ENCODE measurements at places on chromosomes 4 and X.

GRCh38 chr4:123446865-123447474 lies 50.4 kb downstream of the SPRY1 start:
- DNase-seq: peak; percentile 67

GRCh38 chrX:50756276-50756675 lies 57.7 kb downstream of the SHROOM4 start:
- no peak for DNase-seq

- DNase-seq: no peak
These were observed 34.1 kb downstream of the GPAT3 start for GRCh38 chr4:83569987-83570386.

GRCh38 chr4:87122252-87122651 lies 98.2 kb downstream of the KLHL8 start:
- no peak for DNase-seq

- no peak for DNase-seq
These were observed 421.5 kb upstream of the FRG1 start for GRCh38 chr4:189519186-189519585.

All from NCI-H1092 (cell line).